ENCODE measurements at places on chromosomes 7 and 10.

DNA sequence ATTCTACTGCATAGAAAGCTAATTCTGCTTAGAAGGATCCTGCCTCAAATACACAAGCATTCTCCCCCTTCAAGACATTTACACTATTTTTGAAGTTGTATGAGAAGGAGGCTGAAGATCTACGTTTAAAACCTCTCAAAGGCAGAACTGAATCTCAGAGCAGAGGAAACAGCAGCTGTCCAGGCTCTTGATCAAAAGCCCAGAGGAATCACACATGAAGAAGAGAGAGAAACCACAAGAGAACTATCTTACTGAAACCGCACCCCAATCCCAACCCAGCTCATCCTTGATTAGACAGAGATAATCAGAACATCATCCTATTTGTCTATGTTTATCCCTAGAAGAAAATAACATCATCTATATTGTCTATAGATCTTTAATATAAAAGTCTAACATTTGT lies 2.2 kb upstream of the DNAJC1 start:
- no peak for DNase-seq

DNA sequence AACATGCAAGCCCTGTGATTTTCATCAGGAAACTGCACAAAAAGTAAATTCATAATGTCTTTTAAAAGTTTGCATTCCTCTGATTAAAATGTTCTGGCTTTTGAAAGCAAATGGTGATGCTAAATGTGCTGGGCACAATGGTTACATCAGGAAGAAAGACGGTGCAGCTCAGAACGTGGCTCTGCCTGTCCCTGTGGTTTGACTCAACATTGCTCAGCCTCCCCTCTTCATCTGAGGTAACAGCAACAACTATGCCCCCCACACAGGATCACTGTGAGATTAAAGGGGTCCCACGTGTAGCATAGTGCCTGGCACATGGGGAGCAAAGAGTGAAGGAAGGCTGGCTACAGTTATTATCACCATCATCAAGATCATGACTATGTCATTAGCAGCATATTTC lies 44.0 kb downstream of the PARD3 start:
- DNase-seq = no peak

DNA sequence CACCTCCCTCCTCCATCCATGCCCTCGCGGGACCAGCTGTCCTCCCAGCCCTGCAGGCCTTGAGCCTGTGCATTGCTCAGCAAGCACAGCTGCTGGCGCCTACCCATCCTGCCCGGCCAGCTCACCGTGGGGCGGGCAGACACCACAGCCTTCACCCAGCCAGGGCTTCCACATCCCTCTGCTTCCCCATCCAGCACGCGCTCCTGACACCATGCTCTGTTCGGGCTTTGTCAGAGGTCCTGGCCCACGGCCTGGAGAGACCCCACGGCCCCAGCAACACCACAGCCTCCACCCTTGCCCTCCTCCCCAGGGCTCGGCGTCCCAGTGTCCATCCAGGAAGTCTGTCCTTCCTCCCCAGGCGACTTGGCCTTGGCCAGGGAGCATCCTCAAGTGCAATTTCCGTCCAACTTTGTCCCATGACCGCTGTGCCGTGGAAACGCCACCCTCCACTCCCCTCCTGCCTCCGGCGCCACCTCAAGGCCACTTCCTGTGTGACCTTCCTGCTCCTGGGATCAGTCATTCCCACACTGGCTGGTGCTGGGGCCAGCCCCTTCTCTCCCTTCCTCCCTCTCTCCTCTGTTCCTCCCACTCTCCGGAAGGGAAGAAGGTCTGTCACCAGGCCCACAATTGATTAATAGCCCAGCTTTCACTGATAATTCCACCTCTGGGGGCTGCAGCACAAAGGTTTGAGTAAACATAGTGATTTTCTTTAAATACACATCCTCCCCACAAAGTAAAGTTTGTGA lies 71.5 kb upstream of the SMNDC1 start:
- no peak for DNase-seq

DNA sequence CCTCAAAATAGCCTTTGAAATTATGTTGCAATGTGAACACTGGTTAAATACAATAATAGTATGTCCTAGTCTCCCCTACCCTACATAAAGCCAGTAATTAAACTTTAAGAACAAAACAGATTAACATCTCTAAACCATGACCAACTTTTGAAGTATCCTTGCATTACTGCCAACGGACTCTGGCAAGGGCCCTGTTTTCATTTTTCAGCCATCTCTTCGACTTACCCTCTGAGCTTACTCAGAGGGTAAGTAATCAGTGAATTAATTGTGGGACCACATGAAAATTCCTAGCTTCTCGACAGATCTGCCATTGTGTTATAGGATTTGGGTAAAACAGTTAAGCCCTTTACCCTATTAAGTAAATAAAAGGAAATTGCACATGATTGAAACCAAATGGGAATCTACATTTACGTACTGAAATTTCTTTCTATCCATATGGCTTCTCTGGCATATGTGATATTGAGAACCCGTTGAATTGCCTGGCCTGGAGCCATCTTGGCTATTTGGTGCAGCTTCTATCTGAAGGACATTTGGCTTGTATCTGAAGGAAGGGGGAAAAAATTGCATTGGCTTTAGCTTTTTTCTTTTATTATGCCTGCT lies 39.6 kb downstream of the DYNC1I1 start:
- DNase-seq = no peak

GRCh38 chr10:114181971-114182370 lies 2.8 kb downstream of the TDRD1 start:
- DNase-seq = no peak

- DNase-seq = no peak
These were observed 858.4 kb downstream of the GRID1 start for GRCh38 chr10:85508159-85508558.

- DNase-seq = no peak
These were observed 2.0 kb downstream of the DEPP1 start for GRCh38 chr10:44976352-44977198.

- no peak for DNase-seq
These were observed 5.0 kb downstream of the CALD1 start for GRCh38 chr7:134784251-134785049.

- no peak for DNase-seq
These were observed 256.2 kb upstream of the NFE2L3 start for GRCh38 chr7:25895792-25896171.

DNA sequence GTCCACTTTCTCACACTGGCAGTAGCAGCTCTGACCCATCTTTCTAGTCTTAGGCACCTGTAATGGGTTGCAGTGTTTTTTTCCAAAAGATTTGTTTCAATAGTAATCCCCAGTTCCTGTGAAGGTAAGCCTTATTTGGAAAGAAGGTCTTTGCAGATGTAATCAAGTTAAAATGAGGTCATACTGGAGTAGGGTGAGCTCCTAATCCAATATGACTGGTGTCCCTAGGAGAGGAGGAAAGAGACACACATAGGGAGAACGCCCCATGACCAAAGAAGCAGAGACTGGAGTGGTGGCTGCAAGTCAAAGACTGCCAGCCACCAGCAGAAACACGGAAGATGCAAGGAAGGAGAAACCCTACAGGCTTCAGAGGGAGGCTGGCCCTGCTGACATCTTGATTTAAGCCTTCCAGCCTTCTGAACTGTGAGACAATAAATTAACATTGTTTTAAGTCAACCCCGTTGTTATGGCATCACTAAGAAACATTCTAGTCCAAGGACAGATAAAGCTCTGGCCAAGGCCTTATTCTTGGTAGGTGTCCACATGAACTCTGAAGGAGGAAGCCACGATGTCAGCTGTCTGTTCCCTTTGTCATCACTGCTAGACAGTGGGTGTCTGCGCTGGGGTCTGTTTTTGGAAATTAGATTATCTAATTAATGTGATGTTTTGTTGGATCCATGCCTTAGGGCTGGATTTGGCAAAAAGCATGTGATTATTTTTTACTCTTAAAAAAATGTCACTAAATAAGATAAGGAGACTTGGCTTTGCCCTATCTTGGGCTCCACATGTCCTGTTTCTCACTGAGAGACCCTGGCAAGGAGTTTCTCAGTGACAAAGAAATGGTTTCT lies 214.9 kb downstream of the KCNMA1 start:
- no peak for DNase-seq

DNA sequence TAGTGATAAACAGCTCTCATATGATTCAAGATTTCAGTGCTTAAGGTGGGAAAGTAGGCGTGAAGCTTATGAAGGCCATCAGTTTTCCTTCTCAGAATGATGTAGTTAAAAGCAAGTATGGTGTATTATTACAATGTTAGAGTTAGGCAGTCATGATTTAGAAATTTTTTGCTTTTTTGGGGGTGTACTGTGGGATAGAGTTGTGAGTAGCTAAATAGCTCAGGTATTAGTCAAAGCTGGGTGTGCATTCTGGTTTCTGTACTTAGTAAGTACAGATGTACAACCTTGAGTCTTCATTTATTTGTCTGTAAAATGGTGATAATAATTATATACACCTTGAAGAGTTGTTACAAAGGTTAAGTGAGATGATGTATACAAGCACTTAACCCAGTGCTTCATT lies 52.2 kb downstream of the R3HCC1L start:
- no peak for DNase-seq

- no peak for DNase-seq
These were observed 35.9 kb upstream of the HDAC9 start for GRCh38 chr7:18459484-18460245.

DNA sequence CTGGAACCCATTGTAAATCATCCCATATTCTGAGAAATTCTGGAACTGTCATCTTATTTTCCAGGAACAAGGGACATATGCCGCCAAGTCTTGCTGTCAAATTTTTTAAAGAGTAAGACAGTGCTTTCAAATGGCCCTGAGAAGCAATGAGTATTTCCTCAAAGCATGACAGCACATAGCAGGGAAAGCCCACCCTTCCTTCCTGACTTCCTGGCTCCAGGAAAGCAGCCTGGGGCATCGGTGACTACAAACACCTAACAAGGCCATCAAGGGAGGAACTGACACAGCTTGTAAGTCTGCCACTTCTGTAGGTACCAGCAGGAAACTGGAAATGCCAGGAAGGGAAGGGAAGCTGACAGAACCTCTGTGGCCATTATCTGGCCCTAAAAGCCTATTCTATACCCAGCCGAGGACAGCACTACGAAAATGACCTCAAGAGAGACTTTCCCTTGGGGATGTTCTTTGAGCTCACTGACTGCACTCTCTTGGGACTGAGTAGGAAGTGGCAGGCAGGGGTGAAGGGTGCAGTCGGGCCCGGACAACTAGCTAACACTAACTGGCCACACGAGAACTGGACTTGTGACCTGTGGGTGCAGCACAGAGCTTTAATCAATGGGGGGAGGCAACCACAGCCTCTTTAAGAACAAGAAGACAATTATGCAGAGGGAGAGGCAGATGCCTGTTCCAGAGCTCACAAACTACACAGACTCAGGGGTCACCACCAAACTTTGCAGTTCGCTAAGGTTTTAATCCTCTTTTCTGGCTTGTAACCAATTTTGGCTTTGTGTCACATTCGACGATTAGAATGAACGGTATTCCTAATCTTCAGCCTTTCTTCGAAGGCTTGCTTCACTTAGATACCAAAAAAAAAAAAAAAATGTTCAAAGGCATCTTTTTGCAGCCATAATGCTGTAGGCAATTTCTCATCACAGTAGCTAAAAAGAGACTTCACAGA lies 52.0 kb downstream of the GRB10 start:
- DNase-seq = no peak

- no peak for DNase-seq
These were observed 4.8 kb downstream of the EPHB4 start for GRCh38 chr7:100822236-100823139.

DNA sequence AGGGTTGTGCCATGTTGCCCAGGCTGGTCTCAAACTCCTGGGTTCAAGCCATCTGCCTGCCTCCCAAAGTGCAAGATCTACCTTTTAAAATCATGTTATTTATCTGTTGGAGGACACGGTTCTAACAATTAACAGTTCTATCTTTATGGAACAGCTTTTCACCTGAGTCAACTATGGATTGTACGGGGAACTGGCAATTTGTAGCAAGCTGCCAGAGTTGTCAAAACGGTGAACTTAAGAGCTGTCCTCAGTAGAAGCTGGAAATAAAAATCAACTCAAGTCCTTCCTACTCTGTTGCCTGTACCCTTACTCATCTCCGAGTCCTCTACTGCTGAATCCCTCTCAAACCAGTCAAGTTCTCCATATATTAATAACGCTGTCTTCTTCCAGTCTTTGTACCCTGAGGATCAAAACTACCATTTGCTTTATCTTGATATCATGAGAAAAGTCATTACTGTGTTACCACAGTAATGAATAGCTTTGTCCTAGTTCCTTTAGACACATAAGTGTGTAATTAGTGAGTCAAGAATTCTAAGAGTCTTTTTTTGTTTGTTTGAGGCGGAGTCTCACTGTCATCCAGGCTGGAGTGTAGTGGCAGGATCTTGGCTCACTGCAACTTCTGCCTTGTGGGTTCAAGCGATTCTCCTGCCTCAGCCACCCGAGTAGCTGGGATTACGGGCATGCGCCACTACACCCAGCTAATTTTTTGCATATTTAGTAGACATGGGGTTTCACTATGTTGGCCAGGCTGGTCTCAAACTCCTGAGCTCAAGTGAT lies 28.2 kb downstream of the HBP1 start:
- DNase-seq = no peak

DNA sequence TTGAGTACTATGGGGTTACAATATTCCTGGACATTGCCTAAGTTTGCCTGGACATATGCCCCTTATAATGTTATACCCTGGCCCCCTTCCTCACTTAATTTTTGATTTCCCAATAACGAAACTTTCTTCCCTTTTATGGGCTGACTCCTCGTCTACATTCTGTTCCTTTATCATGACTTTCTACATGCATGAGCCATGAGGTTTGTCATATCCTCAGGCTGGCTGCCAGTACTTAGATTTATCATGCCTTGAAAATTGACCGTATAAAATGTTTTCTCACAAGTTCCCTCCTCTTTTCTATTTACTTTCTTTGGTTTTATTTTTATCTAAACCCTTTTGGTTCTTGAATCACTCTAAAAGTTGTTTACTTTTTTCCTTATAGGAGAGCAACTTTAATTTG lies 4.7 kb downstream of the DNAH11 start:
- DNase-seq = no peak

DNA sequence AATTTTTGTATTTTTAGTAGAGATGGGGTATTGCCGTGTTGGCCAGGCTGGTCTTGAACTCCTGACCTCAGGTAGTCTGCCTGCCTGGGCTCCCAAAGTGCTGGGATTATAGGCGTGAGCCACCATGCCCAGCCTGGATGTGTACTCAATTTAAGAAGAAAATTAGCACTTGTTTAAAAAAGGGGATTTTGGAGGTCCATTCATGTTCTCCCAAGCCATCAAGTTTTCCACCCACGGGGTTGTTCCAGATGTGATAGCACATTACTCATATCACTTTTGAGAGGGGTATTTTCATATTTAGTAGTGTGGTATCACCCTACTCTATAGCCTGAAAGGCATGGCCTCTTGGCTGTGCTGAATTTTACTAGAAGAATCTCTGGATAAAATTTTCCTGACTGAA lies 10.5 kb upstream of the SLC26A3 start:
- DNase-seq = no peak

GRCh38 chr7:27608776-27609495 lies 53.7 kb downstream of the HIBADH start:
- DNase-seq = no peak

GRCh38 chr7:37208528-37208927 lies 240.1 kb downstream of the ELMO1 start:
- DNase-seq = peak; percentile 65

- DNase-seq = no peak
These were observed 18.3 kb upstream of the NKX6-2 start for GRCh38 chr10:132804287-132804686.

GRCh38 chr10:23189024-23189423 lies 3.1 kb upstream of the PTF1A start:
- DNase-seq = no peak

Data from mucosa of gallbladder (tissue), 1 donor.